KBM-7 (cell line): ENCODE measurements at places on chromosomes 6 and 20.

DNA sequence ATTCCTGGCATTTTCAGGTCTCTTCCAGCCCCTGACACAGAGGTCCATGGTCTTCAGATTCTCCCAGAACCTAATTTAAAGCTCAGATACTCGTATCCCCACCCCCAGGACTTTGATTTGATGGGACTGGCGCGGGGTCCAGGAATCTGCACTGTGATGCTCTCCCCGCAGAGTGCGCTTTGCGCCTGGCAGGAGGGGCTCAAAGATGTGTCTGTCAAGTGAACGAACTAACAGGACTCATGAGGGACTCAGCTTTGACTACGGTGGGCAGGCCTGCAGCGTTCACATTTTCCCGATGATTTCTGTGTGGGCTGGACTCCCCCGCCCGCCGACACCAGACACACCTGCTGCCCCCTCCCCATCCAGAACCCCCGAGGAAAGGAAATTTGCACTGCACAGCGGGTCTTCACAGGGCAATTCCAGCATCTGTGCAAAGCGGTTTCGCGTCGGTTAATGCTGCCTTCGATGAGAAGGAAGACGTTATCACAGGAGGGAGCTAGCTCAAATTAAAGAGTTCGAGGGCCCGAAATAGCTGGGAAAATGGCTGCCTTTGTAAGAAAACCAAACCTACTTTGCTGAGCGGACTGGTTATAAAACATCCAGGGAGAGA, 90.2 kb downstream of the ZDHHC14 start:
- no peak for DNase-seq

- no peak for DNase-seq
Observed at GRCh38 chr6:35590622-35591066, 77.9 kb upstream of the TULP1 start.

GRCh38 chr20:17732907-17733521, 33.2 kb downstream of the BANF2 start:
- no peak for DNase-seq

- DNase-seq = no peak
Observed at GRCh38 chr6:52548353-52548713, 28.5 kb downstream of the TRAM2 start.

DNA sequence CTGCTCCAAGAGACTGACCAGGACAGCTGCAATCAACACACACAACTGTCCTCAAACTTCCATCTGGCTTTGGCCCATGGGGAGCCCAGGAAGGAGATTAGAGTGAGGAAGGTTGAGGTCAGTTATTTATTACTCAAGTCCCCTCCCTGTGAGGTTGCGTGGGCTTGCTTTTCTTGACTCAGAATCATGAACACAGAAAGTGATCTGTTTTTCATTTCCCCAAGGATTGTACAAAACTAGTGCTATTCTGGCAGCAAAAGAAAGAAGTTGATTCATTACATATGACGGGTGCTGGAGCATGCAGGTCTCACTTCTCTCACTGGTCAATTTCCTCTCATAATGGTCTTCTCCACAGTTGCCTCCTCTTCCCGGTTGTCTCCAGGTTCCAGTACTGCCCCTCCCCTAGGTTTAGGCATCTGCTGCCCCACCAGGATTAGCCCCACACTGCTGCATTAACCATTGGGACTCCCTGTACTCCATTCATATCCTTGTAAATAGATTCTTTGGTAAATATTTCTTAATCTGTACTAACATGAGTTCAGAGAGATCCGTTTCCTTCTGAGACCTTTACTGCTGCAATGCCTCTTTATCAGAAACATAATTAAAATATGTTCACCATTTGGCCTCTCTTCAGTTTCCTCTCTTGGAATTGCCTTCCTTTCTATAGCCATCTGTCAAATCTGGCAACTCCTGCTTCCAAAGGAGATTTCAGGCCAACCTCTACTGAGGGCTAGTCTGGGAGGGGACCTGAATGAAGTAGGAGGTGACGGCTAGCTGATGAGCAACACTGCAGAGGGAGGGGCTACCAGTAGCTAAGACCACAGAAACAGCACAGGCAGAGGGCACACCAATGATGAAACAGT, 888.8 kb downstream of the QKI start:
- no peak for DNase-seq

GRCh38 chr20:25339608-25340007, 51.0 kb downstream of the ABHD12 start:
- DNase-seq = no peak

- peak; percentile 54 for DNase-seq
Observed at GRCh38 chr6:14861491-14861943, 384.4 kb upstream of the JARID2 start.

DNA sequence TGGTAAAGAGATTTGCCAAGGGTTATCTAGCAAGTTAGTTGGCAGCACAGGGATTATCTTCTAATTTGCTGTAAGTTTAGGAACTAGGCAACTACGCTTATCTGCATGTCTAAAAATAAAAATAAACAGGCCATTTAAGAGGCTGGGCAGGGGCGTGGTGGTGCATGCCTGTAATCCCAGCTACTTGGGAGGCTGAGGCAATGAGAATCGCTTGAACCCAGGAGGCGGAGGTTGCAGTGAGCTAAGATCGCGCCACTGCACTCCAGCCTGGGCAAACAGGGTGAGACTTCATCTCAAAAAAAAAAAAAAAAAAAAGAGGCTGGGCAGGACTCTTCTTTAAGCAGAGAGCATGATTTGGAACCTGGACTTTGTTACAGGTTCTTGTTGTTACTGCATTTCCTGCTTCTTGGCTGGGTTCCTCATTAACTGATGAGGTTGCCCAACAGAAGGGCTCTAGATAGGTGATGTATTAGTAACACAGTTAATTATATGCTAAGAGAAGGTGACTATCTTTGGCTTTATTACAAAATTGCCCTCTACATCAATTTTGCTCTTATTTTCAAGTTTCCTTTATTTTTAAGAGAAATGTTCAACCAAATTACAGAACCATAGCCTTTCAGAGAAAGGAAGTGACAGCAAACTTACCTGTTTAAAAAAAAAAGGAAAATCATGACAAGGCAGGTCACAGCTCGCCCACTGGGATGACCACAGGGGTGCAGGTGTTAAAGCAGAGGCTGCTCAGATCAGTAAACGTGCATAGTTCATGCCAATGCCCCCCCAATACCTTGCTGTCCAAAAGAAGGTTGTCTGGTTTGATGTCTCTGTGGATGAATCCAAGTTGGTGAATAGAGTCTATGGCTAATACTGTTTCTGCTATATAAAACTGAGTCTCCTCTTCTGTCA, 32.5 kb downstream of the STK38 start:
- DNase-seq = no peak

- no peak for DNase-seq
Observed at GRCh38 chr20:36541227-36541767, at the start of gene MYL9. MYL9 (plus strand) TSS chr20:36541519; CDS start chr20:36544885, 3,366 bp downstream.

GRCh38 chr6:30981942-30982772, 1.4 kb upstream of the MUC21 start:
- no peak for DNase-seq

DNA sequence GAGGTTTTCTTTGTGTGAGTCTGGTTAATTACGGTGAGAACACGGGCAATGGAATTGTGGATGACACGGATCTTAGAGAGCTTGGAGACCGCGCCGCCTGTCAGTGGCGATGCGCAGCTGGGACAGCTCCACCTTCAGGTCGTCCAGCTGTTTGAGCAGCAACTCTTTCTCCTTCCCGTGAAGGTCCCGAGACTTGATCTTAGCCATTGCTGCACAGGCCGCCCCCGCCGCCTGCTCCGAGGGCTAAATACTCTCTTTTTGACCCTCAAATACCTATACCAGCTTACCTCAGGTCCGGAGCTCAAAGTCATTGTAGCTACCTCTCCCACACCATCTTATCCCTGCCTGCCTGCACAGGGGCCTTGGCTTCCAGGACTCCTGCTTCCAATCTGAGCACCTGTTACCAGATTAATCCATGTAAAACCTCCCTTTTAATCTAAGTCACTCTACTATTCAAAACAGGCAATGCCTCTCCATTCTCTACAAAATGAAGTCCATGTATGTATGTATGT, 100.2 kb downstream of the PREP start:
- DNase-seq = no peak

GRCh38 chr6:38367231-38367630, 272.5 kb downstream of the BTBD9 start:
- no peak for DNase-seq

GRCh38 chr6:13397359-13398068, 69.2 kb upstream of the TBC1D7 start:
- peak; percentile 67 for DNase-seq

DNA sequence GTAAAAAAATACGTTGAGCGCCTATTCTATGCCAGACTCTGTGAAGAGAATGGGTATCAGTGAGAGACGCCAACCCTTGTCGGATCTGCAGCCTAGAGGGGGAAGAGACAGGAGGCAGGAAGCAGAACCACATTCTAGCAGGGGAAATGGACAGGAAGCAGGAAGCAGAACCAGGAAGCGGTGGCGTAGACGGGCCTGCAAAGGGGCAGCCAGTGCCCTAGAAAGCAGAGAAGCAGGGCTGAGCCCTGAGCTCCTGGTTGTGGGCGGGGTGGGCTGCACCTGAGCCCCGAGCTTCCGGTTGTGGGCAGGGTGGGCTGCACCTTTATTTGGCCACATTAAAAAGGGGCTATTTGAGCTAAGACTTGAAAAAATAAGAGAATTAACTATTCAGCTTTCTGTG, 71.9 kb downstream of the FAM120B start:
- no peak for DNase-seq

- DNase-seq = no peak
Observed at GRCh38 chr20:60281295-60281694, 323.1 kb downstream of the CDH26 start.

- DNase-seq = no peak
Observed at GRCh38 chr6:108145639-108146038, 20.2 kb upstream of the NR2E1 start.

DNA sequence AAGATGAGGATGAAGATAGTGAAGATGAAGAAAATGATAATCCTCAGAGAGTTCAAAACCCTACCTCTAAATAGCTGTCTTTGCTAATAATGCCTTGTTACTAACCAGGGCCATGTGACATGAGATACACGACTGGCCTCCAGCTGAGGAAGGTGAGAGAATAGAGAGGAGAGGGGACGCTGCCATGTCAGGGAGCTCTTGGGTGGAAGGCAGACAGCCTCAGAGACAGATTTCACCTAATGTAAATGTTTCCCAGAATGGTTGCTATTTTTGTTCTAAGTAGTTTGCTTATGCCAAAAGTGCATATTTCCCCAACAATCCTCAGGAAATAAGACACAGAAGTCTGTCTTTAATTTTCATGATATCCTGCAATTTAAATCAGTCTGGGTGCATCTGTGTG, 138.4 kb downstream of the ELOVL4 start:
- DNase-seq = no peak

GRCh38 chr6:42440027-42440426, 11.7 kb downstream of the TRERF1 start:
- DNase-seq = no peak

DNA sequence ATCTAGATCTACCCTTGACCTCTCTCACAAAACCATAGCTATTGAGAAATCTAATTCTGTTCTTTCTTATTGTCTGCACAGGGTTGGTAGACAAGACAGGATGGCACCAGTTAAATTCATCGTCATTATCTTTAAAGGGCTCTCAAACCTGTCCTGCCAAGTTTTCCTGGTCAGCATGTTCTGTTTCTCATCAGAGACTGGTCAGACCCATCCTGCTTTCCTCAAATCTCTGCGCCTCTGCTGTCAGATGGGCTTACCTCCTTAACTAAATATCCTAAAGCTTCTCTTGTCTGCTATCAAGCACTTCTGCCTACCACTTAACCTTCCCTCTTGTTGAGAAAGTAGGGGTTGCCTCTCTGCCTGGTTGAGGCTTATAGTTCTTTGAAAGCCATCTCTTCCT, 125.2 kb downstream of the MYO6 start:
- no peak for DNase-seq

GRCh38 chr20:46063652-46064054, 26.1 kb downstream of the NCOA5 start:
- DNase-seq = no peak

DNA sequence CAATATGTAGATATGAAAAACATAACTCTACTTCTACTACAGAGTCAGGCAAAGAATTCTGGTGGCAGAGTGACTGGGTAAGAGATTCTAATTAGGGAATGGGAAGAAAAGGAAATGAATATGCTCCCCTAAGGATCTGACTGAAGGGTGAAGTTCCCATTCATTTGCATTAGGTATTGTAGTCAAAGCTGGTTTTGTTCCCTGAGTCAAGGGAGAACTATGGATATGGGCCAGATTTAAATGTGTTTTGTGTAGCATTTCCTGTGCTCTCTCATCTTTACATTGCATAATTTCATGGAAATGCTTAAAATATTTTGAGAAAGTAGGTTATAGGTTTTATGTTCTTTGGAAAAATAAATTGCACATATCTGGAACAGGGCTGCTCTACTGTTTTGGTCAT, 299.7 kb downstream of the BTBD3 start:
- DNase-seq = no peak

DNA sequence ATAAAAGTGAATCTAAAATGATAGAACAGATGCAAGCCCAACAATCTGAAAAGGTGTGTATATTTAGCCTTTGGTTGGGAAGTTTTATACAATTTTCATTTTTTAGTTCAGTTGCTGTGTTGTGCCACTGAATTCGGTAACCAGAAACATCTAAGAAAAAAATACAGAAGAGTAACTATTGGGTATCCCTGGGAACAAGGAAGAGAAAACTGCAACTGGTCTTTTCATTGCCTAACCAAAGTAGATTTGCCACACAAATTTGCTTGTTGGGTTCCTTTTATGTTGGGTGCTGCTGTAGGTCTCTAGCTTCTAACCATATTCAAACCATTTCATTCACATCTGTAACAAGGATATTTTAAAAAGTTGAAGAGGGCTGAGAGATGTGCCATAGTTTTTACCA, 2.8 kb upstream of the TMEM30A start:
- no peak for DNase-seq

GRCh38 chr6:5023923-5024322, 20.1 kb upstream of the RPP40 start:
- no peak for DNase-seq

DNA sequence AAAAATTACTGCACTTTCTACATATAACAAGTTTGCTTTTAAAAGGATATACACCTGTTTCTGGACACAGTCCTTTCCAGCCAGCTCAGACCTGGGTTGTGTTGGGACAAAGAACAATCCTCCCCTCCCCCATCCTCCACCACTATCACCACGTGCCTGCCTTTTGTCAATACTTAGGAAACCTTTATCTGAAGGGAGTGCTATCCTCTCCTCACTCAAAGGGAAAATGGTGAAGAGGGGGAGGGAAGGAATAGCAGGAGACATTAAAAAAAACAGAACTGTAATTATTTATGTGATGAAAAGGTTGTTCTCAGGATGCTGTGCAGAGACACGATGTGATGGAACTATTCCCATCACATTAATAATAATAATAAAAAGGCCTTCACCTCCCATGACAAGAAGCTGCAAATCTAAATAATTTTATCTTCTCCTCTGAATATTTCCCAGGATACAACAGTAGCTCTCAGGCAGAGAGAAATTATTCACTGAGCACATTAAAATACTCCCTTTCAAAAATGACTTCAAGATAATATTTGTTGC, 105.5 kb downstream of the NRSN1 start:
- no peak for DNase-seq
